ENCODE measurements at places on chromosomes 7 and 10.

DNA sequence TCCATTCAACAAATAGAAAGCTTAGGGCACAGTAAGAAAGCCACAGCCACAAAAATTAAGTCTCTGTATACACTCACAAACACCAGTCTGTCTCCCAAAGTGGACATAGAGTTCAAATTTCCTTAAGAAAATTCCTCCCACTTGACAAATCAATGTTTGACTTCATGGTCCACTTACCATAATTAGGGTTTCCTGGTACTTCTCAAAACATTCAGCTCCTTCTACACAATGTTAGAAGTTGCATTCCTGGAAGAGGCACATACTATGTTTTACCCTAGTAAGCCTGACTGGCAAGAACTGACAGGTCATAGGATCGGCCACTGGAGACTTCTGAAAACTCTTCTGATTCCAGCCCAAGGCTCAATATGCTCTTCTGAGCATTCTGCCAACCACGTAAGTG, 70.5 kb downstream of the CPXM2 start:
- no peak for DNase-seq

GRCh38 chr10:133307776-133308420, 774 bp downstream of the TUBGCP2 start:
- DNase-seq = no peak

DNA sequence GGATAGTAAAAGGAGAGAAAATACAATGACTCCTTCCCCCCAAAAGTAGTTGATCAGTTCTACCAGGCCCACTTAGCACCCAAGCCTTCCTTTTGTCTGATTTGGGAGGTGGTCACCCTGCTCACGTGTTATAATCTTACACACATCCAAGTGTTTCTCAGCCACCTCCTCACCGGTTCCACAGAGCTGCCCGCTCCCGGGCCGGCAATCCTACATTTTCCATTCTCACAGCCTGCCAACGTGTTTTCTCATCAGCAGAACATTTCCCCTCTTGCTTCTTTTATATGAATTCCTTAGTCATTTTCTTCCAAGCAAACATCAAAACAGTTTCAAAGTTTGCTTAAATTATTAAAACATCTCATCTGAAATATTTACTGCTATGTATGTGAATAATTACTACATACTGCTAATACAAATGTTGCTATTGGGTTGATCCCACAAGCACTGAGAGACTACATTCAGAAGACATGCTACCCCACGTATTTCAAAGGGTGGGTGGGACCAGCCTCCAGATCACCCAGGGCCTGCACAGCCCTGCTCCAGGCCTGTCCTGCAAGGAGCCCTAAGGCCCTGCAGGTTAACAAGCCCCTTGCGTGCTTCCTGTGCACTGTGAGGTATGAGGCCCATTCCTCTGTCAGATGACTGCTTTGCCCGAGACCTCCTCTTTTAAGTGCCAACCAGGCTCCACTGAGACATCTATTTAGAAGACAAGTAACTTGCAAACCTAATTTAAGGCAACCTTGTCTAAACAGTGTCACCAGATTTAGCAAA, 75.3 kb downstream of the GRB10 start:
- no peak for DNase-seq

- DNase-seq = no peak
These were observed 14.5 kb downstream of the PALD1 start for GRCh38 chr10:70492786-70493659.

DNA sequence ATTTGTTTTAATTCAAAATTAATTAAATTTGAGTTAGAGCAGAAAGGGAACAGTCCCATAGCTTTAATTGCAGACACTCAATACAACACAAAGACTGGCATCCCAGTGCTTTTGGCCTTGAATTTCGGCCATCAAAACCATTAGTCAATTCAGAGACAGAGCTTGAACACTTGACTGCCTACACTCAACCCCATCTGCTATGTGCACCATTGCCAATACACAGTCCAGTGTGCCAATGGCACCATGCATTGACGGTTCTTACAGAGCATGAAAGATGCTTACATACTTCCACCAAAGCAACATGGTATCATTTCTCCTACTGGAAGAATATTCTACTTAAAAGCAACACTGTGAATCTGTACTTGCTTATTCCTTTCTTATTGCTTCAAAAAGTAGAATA, 43.6 kb upstream of the LRRTM3 start:
- no peak for DNase-seq

DNA sequence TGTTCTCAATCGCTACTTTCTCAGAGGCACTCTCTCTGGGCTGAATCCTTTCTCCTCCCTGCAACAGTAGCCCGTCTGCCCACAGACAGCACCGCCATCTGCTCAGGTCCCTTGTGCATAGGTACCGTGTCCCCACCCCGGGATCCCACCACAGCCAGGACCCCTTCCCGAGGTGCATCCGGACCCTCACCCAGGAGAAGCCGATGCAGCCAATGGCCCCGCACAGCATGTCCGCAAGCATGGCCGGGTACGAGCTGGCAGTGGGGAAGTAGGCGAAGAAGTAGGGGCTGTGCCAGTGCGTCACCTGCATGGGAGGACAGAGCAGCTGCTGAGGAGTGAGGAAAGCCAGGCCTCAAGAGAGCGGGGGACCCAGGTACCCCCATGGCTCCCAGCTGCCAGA, 25.5 kb downstream of the DDC start:
- DNase-seq = no peak

DNA sequence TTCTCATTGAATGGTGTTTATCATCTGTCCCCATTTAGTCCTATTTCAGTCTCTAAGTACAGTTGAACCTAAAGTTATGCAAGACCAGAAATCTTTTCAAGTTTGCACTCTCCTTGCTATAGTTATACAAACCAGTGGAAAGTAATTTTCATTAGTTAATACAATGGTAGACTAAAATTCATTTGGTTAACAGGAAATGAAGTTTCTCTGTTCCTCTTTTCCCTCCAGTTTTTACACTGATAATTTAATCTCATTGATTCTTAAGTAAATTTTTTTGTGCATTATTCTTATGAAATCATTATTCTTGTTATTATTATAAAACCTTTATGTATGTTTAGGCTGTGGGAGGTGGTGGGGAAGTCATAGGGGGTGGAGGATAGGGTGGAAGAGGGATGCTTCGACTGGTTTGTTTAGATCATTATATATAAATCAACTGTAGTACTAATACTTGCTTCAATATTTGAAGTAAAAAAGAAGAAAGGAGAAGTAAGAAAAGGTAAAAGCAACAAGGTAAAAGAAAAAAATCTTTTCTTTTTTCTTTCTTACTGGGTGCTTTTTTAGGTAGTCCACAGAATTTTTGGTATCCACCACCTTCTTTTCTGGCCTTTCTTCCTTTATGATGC, 104.1 kb downstream of the GPR85 start:
- no peak for DNase-seq

DNA sequence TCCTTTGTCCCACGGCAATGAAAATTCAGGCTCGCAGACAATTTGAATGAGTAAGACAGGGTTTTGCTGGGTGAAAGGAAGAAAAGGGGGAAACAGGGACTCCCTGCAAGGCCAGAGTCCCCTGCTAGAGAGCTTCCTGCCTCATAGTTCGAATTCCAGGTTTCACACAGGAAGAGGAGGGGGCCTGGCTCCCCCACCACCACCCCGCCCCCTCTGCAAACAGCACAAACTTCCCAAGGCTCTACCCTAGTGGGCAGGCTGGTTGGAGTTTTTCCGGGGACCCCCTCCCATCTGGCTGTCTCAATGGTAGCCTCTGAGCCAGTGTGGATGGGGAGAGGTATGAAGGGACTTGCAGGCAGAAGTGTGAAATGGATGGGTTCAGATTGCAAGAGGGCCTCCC, 57.4 kb upstream of the NEBL start:
- DNase-seq = no peak

GRCh38 chr7:17593819-17594419, 295.5 kb downstream of the AHR start:
- no peak for DNase-seq

GRCh38 chr7:81231301-81231838, 312.5 kb upstream of the SEMA3C start:
- DNase-seq = no peak

DNA sequence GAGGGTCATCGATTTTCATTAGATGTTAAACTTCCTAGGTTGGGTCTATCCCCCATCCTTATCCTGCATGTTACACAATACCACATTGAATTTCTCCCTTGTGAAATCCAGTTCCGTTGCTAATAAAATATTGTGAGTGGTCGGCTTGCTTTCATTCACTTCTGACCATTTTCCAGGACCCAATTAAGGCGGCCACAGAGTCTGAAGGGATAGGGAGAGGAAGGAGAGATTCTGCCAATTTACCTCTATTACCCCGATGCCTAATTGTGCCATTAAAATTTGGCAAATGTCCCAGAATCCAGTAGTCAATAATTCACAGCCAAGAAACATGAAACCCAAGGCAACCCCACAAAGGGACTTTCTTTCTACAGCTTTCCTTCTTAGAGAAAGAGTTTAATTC, 129.9 kb downstream of the IPMK start:
- DNase-seq = no peak

- DNase-seq = no peak
These were observed 177.0 kb downstream of the REEP3 start for GRCh38 chr10:63697956-63698786.

- DNase-seq = no peak
These were observed 39.5 kb downstream of the LRMDA start for GRCh38 chr10:75470901-75471300.

- DNase-seq = no peak
These were observed 17.8 kb downstream of the ESYT2 start for GRCh38 chr7:158811461-158811860.

GRCh38 chr7:107898997-107899594, 8.1 kb downstream of the DLD start:
- no peak for DNase-seq

- DNase-seq = no peak
These were observed 2.0 kb upstream of the ANLN start for GRCh38 chr7:36387435-36388231.

DNA sequence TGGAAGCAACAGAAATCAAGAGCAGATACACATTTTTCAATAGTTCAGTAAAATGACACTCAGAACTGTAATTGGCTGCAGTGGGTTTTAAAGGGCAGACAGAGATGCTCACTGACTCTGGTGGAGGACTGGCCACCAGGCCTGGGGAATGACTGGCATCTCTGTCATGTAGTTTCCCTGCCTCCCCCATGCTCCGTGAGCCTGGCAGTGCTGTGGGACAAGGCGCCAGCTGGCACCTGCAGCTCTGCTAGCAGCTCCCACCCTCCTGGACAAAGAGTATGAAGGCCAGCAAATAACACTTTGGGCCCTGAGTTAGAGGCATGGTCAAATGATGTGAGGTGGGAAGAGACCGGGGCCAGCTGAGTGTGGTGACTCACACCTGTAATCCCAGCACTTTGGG, 15.0 kb downstream of the TSPAN33 start:
- DNase-seq = no peak

DNA sequence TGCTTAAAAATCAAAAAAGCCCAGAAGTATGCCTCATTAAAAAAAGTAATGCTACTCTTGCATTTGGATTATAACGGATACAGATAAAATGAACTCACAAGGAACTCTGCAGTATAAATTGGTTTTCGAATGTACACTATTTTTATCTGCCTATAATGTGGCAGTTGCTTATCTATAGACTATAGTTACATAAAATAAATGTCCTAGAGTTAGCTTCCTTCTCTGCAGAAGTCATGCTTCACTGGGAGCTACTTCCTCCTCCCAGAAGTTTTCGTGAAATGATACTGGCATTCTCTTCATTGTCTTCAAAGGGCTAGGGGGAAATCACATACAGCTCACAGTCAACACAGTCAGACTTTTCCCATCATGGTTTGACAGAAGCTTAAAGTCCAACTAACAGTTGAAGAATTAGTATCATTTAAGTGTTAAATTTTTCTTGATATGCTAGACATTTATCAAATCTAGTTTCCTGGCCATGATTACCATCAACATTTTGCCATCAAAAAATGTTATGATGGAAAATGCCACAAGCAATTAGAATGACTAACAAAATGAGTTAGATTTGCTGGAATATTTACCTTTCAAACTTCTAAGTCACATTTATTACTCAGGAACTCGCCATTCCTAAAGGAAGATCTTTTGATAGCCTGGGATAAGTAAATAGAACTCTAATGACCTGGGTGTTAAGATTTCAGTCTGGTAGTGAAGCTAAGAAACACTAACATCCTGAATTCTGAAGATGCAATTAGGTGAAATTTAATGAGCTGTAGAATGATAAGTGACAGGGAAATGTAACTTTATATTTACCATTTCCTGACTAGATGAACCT, 87.3 kb upstream of the TRIL start:
- DNase-seq = no peak

- no peak for DNase-seq
These were observed 103.0 kb downstream of the ITIH5 start for GRCh38 chr10:7563770-7564169.

GRCh38 chr7:157951300-157952049, 614.7 kb downstream of the DNAJB6 start:
- DNase-seq = no peak

DNA sequence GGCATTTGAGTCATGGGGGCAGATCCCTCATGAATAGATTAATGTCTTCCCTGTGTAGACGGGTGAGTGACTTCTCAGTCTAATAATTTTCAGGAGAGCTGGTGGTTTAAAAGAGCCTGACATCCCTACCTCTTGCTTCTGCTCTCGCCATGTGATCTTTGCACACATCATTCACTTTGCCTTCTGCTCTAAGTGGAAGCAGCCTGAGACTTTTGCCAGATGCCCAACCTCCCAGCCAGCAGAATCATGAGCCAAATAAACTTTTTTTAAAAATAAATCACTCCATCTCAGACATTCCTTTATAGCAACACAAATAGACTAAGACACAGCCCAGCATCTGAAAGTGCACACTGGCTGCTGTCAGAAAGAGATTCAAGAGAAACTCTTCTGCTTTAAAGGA, 155.2 kb downstream of the ZNF365 start:
- no peak for DNase-seq

- DNase-seq = no peak
These were observed 11.1 kb downstream of the PTPN12 start for GRCh38 chr7:77548206-77548605.

DNA sequence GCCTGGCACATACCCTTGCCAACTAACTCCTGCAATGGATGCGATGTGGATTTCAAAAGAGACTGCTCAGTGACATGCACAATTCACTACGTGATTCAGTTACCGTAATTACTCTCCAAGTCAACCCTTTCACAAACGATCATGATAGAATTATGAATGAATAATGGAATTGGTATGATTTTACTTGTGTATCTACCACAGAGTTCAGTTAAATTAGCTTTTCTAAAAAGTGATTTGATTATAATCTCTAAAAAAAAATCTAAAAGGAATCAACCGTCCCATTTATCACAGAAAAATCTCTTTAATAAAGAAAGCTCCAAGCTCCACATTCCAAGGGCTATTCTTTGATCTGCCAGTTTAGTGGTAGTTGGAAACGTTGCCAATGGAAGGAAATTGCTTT, 30.4 kb upstream of the RSU1 start:
- no peak for DNase-seq

GRCh38 chr7:82221152-82221674, 222.4 kb downstream of the CACNA2D1 start:
- DNase-seq = no peak

DNA sequence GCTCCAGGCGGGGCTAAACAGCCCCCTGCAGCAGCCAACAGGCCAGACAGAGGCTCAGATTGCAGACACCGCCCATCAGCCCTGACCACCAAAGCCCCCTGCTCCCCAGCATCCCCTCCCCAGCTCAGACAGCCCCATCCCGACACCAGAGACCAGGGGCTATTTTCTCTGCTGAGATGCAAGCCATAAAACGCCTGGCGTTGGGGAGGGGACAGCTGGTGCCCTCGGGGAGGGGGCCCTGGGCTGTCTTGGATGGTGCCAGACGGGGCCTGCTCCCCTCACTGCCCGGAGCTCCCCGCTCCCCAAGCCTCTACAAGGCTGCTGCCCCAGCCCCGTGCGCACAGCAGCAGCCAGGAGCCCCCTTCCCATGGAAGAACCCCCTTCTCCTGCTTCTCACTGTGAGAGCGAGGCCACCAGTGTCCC, 31.8 kb downstream of the GET4 start:
- no peak for DNase-seq

GRCh38 chr7:69567800-69568199, 30.5 kb upstream of the AUTS2 start:
- no peak for DNase-seq

All from NCI-H1417 treated with DMSO at 0.1 percent for 48 hours (cell line).